ENCODE measurements at places on chromosomes 13 and 19.
A peak's percentile ranks its signal among the peaks of the same experiment; 100 is the strongest.

DNA sequence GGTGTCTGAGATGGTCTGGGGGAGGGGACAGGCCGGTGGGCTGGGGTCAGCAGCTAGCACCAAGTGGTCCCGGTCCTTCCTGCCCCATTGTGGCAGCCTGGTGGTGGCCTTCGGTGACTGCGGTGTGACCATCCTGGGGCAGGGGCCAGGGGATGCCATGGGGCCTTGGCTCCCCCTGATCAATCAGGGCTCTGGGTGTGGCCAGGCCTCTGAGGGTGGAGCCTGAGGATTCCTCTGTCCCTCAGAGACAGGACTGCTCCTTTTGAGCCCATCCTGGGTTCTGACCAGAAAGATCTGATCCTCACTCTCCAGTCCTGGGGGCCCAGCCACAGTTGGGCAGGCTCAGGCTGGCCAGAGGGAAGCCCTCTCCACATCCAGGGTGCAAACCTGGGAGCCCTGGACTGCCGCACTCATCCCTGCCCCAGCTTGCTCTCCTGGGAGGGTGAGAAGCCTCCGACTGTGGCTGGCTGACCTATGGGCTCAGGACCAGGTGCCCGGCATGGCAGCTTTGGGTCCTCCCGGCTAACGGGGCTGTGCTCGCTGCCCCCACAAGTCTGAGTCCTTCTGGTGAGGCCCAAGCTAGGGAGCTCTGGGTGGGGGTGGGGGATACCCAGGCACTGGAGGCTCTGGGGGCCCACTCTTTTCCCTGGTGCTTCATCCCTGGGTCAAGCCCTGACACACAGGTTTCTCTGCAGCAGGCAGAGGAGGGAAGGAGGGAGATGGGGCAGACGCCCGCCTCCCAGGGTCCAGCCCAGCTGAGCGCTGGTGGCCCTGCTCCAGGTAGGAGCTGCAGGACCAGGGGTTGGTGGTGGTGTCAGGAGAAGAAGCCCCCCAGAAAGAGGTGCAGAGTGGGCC lies 59.5 kb downstream of the IER2 start:
- no peak for DNase-seq

DNA sequence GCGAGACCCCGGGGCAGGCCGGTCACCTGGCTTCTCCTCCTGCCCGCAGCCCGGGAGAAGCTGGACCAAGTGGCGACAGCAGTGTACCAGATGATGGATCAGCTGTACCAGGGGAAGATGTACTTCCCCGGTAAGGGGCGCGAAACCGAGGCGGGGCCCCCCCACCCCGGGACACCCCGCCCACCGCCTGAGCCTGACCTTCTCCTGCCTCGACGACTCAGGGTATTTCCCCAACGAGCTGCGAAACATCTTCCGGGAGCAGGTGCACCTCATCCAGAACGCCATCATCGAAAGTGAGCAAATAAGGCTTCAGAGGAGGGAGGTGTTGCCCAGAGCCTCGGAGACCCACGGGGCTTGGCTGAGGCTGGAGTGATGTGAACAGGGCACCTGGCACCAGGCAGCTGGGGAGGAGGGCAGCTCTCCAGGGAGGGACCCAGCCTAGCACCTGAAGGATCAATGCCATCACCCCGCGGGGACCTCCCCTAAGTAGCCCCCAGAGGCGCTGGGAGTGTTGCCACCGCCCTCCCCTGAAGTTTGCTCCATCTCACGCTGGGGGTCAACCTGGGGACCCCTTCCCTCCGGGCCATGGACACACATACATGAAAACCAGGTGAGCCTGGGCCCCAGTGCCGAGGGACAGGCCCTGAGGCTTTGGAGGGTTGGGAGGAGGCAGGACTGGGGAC lies 629 bp downstream of the IZUMO4 start:
- DNase-seq: peak; percentile 68

GRCh38 chr19:55452749-55453346 lies 8.6 kb downstream of the ISOC2 start:
- peak; percentile 38 for DNase-seq

DNA sequence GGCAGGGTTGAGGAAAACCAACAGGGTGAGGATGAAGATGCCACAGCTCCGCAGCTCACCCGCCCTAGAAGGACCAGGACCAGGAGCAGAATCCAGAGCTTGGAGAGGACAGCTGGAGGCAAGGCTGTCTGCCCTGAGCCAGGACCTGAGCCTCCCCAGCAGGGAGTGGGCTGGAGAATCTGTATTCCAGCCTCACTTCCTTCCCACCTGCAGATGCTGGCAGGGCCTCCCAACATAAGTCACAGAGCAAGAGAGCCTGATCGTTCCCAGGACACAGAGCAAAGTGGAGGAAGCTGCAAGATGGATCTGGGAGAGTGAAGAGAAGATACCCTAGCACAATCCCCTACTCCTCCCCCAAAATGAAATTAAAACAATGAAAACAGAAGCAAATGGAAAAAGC lies 61.7 kb upstream of the WASF3 start:
- no peak for DNase-seq

GRCh38 chr19:39132344-39132969 lies 6.9 kb downstream of the PAK4 start:
- no peak for DNase-seq

- no peak for DNase-seq
Measured at GRCh38 chr13:113625965-113626721, 31.9 kb downstream of the ATP4B start.

- no peak for DNase-seq
Measured at GRCh38 chr13:24196593-24197197, 36.2 kb downstream of the SPATA13 start.

DNA sequence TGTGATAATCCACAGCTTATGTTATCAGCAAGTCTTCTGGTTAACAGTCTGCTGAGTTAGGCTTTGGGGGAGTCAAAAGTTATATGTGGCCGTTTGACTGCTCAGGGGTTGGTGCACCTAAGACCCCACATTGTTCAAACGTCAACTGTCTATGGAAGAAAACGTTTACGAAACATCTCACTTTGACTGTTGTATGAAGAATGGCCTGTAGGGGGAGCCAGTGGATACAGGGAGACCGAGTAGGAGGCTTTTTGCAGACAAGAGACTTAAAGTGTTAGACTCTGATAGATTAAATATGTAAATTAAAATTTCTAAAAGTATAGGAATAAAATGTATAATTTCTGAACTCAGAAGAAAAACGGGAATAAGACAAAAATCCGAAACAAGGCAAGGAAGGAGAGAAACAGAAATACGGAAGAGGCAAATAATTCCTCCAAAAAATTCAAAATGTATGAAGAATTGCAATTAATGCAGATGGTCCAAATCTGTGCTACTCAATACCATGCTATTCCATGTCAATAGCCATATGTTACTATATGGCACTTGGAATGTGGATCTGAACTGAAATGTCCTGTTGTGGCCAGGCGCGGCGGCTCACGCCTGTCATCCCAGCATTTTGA lies 37.8 kb downstream of the TNFSF14 start:
- peak; percentile 57 for DNase-seq

GRCh38 chr13:24249624-24250023 lies 59.8 kb upstream of the C1QTNF9 start:
- DNase-seq: no peak

DNA sequence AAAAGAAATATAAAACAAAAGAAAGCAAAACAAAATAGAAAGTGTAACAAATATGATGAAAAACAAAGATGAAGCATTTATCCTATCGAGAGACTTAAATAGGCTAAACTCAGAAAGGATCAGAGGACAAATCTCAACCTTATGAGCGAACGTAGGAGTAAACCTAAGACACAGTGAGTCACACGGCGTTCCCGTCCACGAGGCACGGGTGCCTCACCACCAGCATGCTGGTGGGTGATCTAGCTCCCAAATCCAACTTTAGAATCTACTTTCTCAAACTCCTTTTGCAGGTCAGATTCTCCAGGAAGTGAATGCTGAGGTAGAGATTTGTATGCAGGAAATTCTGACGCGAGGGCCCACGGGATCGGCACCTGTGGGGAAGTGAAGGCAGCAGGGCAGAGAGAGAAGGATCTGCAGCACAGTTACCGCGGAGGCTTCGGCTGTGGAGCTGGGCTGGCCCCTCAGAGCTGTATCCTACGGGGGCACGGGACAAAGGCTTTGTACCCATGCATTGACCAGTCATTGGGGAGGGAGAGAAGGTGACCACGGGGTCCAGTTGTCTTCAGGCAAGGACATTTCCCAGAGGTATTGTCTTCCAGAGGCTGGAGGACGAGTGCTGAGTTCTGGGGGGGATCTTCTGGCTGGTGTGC lies 7.5 kb upstream of the MIER2 start:
- DNase-seq: no peak

DNA sequence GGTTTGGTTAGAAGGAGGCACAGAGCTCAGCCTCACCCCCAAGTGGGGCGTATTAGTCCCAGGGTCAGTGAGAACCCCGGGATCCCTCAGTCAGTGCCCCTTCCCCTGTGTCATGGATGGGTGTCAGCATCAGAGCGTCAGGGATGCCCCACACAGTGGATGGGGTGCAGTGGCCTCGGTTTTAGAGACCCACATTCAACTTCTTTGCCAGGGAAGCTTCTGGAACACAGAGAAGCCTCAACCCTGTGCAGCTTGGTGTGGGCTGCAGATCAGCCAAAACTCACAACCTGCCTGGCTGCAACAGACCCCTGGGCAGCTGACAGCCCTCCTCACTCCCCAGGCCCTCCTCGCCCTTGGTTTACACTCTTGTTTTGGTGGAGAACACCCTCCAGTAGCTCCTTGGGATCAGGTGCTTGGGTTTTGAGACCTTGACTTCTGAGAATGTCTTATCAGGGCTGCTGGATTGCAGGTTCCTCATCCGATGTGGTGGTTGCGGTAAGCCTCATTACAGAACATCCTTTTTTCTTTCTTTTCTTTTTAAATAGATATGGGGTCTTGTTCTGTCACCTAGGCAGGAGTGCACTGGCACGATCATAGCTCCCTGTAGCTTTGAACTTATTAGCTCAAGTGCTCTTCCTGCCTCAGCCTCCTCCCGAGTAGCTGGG lies 11.0 kb downstream of the ZNF333 start:
- DNase-seq: no peak

GRCh38 chr19:47227352-47228167 lies 3.4 kb downstream of the BBC3 start:
- no peak for DNase-seq

DNA sequence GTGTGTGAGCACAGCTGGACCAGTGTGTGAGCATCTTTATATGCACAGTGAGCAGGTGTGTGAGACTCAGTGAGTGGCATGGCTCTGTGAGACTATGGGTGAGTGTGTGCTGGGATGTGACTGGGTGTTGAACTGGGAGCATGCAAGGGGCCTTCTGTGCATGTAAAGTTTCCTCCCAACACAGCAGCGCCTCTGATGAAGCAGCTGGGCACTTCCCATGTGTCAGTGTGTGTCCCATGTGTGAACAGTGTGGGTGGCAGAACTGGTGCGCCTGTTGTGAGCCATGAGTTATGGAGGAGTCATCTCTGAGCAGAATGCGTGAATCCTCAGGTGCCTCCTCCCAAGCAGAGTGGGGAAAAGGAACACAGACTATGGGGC lies 24.1 kb downstream of the LGALS16 start:
- DNase-seq: peak; percentile 47

- DNase-seq: no peak
Measured at GRCh38 chr13:97506511-97506910, 72.5 kb downstream of the RAP2A start.

- no peak for DNase-seq
Measured at GRCh38 chr13:47747901-47748300, 253.2 kb downstream of the SUCLA2 start.

DNA sequence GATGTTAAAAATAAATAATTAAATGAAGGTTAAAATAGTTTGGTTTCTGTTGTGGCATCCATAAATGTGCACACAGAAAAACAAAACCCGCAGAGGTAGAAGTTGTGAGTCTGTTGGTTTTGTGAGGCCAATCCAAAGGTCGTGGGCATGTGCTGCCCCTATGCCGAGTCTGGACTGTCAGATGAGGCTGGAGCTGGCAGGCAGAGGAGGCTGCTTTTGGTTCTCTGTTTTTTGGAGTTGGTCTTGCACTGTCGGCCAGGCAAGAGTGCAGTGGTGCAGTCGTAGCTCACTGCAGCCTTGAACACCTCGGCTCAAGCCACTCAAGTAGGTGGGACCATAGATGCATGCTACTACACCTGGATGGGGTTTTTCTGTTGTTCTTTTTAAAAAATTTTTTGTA lies 43.7 kb downstream of the TSSK6 start:
- DNase-seq: no peak
